ENCODE measurements at places on chromosomes 16 and 17.

DNA sequence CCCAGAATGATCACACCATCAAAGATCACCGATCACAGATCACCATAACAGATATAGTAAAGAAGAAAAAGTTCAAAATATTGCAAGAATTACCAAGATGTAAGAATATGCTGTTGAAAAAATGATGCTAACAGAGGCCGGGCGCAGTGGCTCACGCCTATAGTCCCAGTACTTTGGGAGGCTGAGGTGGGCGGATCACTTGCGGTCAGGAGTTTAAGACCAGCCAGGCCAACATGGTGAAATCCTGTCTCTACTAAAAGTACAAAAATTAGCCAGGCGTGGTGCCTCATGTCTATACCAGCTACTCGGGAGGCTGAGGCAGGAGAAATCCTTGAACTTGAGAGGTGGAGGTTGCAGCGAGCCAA lies 53.2 kb downstream of the CPPED1 start:
- no peak for DNase-seq

GRCh38 chr17:66451188-66452149 lies 149.1 kb downstream of the PRKCA start:
- no peak for DNase-seq

DNA sequence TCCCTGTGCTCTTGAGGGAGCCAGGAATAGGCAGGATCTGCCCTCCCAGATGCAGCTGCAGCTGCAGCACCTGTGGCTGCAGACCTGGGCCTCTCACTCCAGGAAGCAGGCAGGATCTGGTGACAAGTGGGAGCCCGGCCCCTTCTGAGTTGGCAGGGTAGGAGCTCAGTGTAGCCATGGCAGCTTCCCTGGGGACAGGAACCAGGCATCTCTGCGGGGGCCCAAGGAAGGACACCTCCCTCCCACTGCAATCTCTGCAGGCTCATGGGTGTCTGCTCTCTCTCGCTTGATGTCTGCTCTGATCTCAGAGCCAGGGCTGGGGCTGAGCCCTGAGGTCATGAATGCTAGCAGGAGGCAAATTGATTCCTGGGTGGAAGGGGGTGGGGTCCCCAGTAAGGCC lies 592.5 kb upstream of the CA10 start:
- DNase-seq, result no peak

DNA sequence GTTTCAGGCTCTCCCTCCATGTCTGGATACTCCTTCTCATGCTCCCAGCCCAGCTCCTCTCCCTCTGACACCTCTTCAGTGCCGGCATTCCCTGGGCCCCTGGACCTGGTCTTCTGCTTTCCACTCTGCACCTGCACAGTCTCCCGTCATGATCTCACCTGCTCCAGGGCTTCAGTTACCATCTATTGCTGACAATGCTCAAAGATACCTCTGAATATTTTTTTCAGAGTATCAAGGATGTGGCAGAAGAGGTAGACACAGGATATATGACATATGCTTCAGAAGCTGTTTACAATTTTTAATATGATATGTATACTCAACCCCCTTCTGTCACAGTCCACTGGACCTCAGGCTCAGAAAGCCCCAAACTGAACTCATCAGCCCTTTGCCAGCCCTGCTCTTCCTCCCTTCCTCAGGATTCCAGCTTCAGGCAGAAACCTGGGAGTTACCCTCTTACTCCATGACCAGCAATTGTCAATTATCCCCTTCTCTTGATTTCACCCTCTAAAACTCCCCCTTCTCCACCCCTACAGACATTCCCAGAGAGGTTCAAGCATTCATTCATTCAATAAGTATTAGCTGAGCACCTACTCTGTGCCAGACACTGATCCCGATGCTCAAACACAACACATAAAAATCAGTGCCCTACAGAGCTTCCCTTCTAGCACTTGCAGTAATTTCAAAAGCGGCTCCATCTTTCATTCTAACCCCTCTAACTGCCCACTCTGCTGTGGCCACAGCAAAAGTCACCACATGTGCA lies 7.8 kb upstream of the MLLT6 start:
- DNase-seq, result no peak

DNA sequence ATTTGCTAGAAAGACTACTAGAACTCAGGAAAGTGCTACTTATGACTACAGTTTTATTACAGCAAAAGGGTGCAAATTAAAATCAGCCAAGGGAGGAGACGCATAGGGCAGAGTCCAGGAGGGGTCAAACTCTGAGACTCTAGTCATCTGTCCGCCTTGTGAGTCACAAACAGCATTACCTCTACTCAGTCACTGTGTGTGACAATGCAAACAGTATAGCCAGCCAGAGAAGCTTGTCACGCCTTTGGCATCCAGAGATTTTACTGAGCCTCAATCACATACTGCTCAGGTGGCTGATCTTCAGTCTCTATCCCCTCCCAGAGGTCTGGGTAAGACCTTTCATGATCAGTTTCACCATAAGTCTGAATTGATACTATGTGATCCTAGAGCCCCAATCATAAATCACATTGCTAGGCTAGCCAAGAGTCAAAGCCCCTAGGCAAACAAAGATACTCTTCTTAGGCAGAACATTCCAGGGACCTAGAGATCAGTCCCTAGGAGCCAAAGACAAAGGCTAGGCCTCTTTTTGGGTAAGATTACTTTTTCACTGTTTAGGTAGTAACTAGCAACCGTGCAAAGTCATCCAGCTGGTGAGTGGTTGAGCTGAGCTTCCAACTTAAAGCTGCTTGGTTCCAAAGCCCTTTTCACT lies 48.8 kb upstream of the CLEC19A start:
- no peak for DNase-seq

DNA sequence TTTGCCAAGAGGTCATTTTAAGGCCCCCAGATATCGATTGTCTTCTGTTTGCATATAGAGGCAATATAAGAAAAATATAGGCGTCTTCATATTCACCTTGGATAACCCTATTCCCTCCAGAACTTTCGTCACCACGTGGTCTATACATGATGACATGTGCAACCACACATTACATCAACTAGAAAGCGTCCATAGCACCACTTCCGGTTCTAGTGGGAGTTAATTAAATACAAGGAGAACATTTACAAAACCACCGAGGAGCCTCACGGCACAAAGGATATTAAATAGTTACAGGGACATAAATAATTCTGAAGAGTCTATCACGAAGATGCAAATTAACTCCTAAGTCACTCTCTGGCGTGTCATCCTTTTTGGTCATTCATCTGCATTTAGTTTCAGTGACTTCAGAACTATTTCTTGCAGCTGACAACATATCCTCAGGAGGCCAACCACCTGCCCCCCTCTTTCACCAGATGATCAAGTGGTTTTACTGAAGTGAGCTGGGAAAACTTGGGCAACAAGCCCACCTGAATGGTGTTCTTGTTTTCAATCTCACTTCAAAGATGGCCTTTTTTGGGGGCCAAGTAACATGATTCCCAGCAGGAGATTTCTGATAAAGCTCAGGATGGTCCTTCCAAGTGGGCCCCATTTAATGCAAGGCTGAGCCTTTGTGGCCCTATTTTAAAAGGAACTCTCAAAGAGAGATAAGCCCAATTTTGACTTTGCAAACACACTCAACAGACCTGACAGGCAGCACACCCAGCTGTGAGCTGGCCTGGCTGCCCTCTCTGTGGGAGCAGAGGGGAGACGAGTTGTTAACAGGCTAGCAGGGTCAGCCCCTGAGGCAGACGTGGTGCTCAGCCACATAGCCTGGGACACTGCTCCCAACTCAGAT lies 15.3 kb downstream of the CMTM3 start:
- DNase-seq, result no peak

- no peak for DNase-seq
Observed at GRCh38 chr17:39742856-39743436, 5.2 kb downstream of the GRB7 start.

- no peak for DNase-seq
Observed at GRCh38 chr17:64423881-64424280, 25.0 kb upstream of the MILR1 start.

DNA sequence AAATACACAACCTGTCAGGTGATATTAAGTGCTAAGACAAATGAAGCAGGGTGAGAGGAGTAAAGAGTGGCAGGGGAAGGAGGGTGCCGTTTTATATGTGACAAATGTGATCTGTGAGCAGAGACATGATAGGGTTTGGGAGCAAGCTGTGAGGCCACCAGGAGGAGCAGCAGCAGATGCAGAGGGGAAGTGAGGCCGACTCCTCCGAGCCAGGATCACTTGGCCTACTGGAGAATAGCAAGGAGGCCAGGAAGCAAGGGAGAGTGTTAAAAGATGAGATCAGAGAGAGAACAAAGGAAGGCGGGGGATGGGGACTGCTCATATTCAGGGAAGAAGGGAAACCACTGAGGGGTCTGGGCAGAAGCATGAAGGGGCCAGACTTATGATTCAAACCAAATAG lies 129.4 kb downstream of the TANGO6 start:
- DNase-seq, result no peak

Data from omental fat pad (tissue), 4 donors.